ENCODE measurements at places on chromosomes 2 and 18.

DNA sequence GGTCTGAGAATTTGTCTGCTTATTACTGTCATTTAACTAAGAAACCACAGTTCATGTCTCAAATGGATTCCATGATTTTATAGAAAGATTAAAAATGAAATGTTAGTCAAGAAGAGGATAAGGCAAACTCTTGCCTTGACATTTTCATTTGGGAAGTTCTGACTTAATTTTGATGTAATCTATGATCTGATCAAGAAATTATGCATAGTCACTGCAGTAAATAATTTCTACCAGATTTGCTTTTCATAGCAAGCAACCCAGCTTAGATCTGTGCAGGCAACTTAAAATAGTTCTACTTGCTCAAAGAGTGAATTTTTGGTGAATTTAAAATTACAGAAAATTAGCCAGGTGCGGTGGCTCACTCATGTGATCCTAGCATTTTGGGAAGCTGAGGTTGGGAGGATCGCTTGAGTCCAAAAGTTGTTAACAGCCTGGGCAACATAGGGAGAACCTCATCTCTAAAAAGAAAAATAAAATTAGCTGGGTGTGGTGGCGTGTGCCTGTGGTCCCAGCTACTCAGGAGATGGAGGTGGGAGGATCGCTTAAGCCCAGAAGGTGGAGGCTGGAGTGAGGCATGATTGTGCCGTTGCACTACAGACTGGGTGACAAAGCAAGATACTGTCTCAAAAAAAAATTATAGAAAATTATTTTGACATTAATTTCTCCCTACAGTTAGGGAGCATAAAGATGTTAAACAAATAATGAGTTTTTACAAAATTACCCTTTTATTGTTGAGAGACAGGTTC is 158.7 kb upstream of the MYO3B start:
- no peak for DNase-seq

GRCh38 chr2:45259138-45259537 is 249.9 kb upstream of the SIX2 start:
- DNase-seq: peak; percentile 87

- no peak for DNase-seq
These were observed 91.7 kb downstream of the INHBB start for GRCh38 chr2:120437604-120438000.

DNA sequence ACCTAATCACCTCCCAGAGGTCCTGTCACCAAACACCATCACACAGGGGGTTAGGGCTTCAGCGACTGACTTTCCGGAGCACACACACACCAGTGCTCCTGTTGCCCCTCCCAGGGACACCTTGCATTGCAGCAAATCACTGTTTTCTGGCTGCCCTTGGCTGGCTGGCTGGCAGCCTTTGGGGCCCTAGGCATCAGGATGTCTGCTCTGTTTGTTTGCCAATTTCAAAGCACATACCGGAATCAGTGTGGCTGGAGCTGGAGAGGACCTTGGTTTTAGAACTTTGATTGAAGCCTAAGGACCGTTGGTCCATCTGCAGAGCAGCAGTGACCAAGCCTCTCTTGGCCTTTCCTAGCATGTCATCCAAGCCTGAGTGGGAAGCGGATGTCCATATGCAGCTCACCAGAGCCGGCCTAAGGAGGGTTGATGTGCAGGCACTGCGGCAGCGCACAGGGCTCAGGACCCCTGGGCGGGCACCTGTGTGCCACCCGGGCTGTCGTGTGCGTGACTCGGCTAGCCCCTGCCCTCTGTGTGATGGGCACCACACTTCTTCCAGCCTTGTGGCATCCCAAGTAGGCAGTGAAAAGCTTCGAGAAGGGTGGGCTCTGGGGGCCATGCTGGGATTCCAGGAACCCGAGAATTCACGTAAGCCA is 62.1 kb downstream of the GBX2 start:
- no peak for DNase-seq

- no peak for DNase-seq
These were observed 1.2 kb downstream of the SLC4A10 start for GRCh38 chr2:161625314-161625919.

- no peak for DNase-seq
These were observed 16.1 kb downstream of the SPRED2 start for GRCh38 chr2:65416321-65416720.
